ENCODE measurements at places on chromosomes 1 and 21. TPM values are rescaled to one million over a fixed set of nuclear protein-coding genes. Genes with fewer than 3 reads are reported as not detected.
A peak's percentile ranks its signal among the peaks of the same experiment; 100 is the strongest.

PCP4 gene
- total RNA-seq, result not detected

GRCh38 chr1:204321665-204322064, 38.1 kb downstream of the PLEKHA6 start:
- H3K36me3 ChIP-seq, result no peaks in the 10 kb centered on the region
- no peaks in the 10 kb centered on the region for H3K4me1 ChIP-seq
- DNase-seq, result no peak
- no peak overlapping the region for H3K27ac ChIP-seq
- no peaks in the 10 kb centered on the region for H3K27me3 ChIP-seq

DNA sequence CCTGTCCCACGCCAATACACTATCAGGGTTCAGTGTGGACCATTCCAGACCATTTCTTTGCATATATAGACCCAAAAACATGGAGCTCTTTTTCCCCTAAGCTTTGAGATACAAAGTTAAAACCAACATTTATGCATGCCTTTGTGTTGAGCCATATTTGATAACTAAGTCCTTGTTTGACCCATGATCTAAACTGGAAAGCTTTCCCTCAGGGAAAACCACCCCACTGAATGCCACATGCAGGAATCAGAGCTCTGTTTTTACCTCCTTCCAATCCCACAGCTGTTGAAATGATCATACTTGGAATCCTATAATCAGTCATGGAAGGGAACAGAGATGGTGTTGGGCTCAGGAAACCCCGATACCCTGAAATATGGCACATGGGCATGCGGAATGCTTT, 14.8 kb upstream of the SLC45A1 start:
- no peaks in the 10 kb centered on the region for H3K36me3 ChIP-seq
- H3K27me3 ChIP-seq, result peaks cover 4% of the 10 kb centered on the region
- no peak overlapping the region for H3K4me3 ChIP-seq
- DNase-seq, result no peak
- H3K4me1 ChIP-seq, result no peaks in the 10 kb centered on the region

DNA sequence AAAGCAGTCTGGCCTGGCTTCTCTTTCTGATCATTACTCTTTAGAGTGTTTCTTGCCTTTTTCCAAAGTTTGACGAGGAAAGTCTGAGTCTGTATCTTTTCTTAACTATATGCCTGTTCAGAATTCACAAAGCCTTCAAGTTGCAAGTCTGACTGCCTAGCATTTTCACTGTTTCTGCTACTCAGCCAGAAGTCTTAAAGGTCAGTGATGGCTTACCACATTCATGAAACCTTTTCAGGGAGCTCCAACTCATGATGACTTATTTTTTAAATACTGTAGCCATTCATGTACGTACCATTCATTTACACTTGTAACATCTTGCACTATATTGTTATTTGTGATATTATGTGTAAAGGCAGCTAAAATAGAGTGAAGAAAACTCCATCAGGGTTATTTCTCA, 58.2 kb downstream of the TNFSF4 start:
- peaks cover 2% of the 10 kb centered on the region for H3K4me1 ChIP-seq
- no peaks in the 10 kb centered on the region for H3K36me3 ChIP-seq
- no peak overlapping the region for H3K27ac ChIP-seq
- no peak for DNase-seq
- no peaks in the 10 kb centered on the region for H3K27me3 ChIP-seq

GRCh38 chr1:145855426-145855948, 3.4 kb downstream of the PIAS3 start:
- no peak overlapping the region for H3K27ac ChIP-seq
- peaks cover 40% of the 10 kb centered on the region for H3K36me3 ChIP-seq
- H3K4me3 ChIP-seq, result no peak overlapping the region
- no peak for DNase-seq
- peaks cover 22% of the 10 kb centered on the region for H3K4me1 ChIP-seq
- H3K27me3 ChIP-seq, result no peaks in the 10 kb centered on the region

DNA sequence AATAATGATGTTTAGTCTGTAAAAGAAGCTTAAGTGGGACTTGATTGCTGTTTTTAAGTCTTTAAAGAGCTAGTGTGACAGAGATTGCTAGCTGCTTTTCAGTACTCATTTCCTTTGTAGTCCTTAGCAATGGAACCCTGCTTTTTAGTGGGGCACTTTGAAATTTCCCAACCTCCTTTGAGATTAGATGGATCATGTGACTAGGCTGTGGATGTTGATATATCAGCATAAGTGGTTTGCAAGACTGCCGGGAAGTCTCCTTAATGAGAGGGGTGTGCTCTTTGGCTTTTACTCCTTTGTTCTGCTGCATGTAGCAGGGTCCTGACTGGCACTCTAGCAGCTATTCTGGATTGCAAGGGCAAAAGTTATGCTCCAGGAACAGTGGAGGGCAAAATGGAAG, 11.2 kb upstream of the RCOR3 start:
- DNase-seq, result no peak
- H3K4me3 ChIP-seq, result no peak overlapping the region
- no peaks in the 10 kb centered on the region for H3K36me3 ChIP-seq
- H3K4me1 ChIP-seq, result peaks cover 3% of the 10 kb centered on the region
- H3K27ac ChIP-seq, result no peak overlapping the region

CCDC185 gene
- not detected for total RNA-seq

- H3K4me1 ChIP-seq, result peaks cover 7% of the 10 kb centered on the region
- DNase-seq, result no peak
- no peak overlapping the region for H3K4me3 ChIP-seq
- H3K36me3 ChIP-seq, result no peaks in the 10 kb centered on the region
- H3K27ac ChIP-seq, result no peak overlapping the region
These were observed 36.8 kb downstream of the CLCA1 start for GRCh38 chr1:86505564-86505902.

- H3K4me1 ChIP-seq, result no peaks in the 10 kb centered on the region
- peaks cover 11% of the 10 kb centered on the region for H3K27me3 ChIP-seq
- no peak overlapping the region for H3K4me3 ChIP-seq
- no peak for DNase-seq
- H3K36me3 ChIP-seq, result no peaks in the 10 kb centered on the region
These were observed 5.6 kb downstream of the TMEM61 start for GRCh38 chr1:54986025-54986424.

TMEM52 gene
- 0.49 TPM for total RNA-seq

GRCh38 chr1:116478621-116479020, 92.2 kb downstream of the CD58 start:
- H3K4me1 ChIP-seq, result no peaks in the 10 kb centered on the region
- DNase-seq, result no peak
- H3K4me3 ChIP-seq, result no peak overlapping the region
- H3K27ac ChIP-seq, result no peak overlapping the region
- H3K36me3 ChIP-seq, result no peaks in the 10 kb centered on the region
- no peaks in the 10 kb centered on the region for H3K27me3 ChIP-seq

- no peaks in the 10 kb centered on the region for H3K36me3 ChIP-seq
- no peak overlapping the region for H3K4me3 ChIP-seq
- no peak for DNase-seq
- no peak overlapping the region for H3K27ac ChIP-seq
- no peaks in the 10 kb centered on the region for H3K27me3 ChIP-seq
- no peaks in the 10 kb centered on the region for H3K4me1 ChIP-seq
These were observed 248.4 kb downstream of the SIPA1L2 start for GRCh38 chr1:232381394-232382100.

DNA sequence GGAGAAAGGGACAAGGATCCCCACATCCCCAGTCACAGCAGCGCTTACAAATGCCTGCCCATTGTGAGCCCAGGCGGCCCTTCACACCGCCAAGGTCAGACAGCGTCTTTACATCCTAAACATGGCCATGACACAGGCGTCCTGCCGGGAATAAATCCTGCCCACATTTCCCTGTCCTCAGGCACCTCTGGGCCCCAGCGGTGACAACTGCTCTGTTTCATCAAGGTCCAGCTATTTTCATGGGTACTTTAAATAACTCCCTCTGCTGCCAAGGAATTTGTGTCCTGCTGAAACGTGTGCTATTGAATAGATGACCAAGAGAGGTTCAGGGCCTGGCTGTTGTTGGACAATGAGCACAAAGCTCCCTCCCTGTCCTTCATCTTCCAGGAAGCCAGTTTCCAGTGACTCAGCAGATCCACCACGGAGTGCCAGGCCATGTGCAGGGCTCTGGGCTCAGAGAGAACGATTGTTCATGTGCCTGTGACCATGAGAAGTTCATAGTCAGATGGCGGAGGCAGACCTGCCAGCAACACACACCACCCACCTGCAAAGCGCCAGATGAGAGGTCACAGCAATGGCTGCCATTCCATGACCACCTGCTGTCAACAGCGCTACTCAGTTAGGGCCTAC, 195.8 kb downstream of the MATN1 start:
- no peaks in the 10 kb centered on the region for H3K36me3 ChIP-seq
- H3K4me3 ChIP-seq, result no peak overlapping the region
- H3K27me3 ChIP-seq, result no peaks in the 10 kb centered on the region
- H3K27ac ChIP-seq, result no peak overlapping the region

UAP1 gene
- total RNA-seq, result 45.8 TPM

GRCh38 chr21:43797415-43797814, 8.0 kb downstream of the RRP1 start:
- DNase-seq, result no peak
- no peak overlapping the region for H3K4me3 ChIP-seq
- H3K27ac ChIP-seq, result no peak overlapping the region
- H3K4me1 ChIP-seq, result peaks cover under 1% of the 10 kb centered on the region
- H3K27me3 ChIP-seq, result no peaks in the 10 kb centered on the region

- no peak overlapping the region for H3K4me3 ChIP-seq
- H3K36me3 ChIP-seq, result no peaks in the 10 kb centered on the region
- H3K27me3 ChIP-seq, result no peaks in the 10 kb centered on the region
These were observed 20.6 kb downstream of the CCDC190 start for GRCh38 chr1:162840250-162840839.

DNA sequence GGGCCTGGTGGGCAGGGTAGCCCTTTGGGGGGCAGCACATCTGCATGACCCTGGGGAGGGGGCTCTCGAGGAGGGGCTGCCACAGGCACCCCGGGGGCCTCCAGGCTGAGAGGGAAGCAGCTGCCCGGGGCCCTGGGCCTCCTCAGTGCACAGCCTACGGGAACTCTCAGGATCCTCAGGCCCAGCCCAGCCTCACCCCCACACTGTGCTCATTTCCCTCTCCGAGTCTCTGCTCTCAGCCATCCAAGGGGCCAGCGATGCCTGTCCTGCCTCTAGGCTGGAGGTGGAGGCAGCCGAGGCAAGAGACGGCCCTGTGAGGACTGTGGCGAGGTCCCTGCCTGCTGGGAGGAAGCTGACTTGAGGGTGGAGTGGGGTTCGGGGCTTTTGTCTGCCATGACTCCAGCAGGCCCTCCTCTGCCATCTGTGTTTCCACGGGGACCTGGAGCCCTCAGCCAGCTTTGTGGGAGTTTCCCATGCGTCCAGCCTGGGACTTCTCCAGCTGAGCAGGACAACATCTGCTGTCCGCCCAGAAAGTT, 7.2 kb upstream of the PLEKHG5 start:
- no peaks in the 10 kb centered on the region for H3K36me3 ChIP-seq
- no peaks in the 10 kb centered on the region for H3K27me3 ChIP-seq
- H3K4me3 ChIP-seq, result no peak overlapping the region
- H3K4me1 ChIP-seq, result peaks cover 32% of the 10 kb centered on the region

GRCh38 chr1:209769171-209769904, 13.5 kb downstream of the TRAF3IP3 start:
- H3K27ac ChIP-seq, result peak overlapping the region; percentile 73
- peak overlapping the region; percentile 71 for H3K4me3 ChIP-seq
- no peaks in the 10 kb centered on the region for H3K27me3 ChIP-seq
- peak; percentile 76 for DNase-seq

GRCh38 chr1:90753556-90753955, 36.5 kb upstream of the BARHL2 start:
- no peaks in the 10 kb centered on the region for H3K4me1 ChIP-seq
- no peaks in the 10 kb centered on the region for H3K36me3 ChIP-seq
- no peak overlapping the region for H3K4me3 ChIP-seq
- DNase-seq, result no peak
- H3K27me3 ChIP-seq, result peaks cover 5% of the 10 kb centered on the region
- H3K27ac ChIP-seq, result no peak overlapping the region

DNA sequence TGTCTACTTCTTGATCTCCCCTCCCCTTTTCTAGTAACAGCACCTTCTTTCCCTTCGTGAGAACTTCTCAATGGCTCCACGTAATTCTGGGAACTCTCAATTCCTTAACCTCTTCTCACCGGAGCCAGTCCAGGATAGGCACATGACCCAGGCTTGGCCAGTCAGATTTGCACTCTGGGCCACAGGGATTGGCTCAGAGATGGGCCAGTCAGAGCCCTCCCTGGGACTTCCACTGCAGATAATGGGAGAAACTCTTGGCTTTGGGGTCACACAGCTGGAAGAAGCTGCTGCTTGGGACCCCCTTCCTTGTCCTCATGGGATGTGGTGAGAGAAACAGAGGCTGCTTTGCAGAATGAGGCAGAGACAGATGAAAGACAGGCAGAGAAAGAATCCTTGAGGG, 302.3 kb downstream of the PTPRU start:
- no peaks in the 10 kb centered on the region for H3K36me3 ChIP-seq
- no peaks in the 10 kb centered on the region for H3K4me1 ChIP-seq
- peaks cover 6% of the 10 kb centered on the region for H3K27me3 ChIP-seq
- no peak for DNase-seq

FCRL6 gene
- total RNA-seq, result 0.52 TPM

- no peak for DNase-seq
- H3K27me3 ChIP-seq, result no peaks in the 10 kb centered on the region
- H3K4me3 ChIP-seq, result no peak overlapping the region
- H3K36me3 ChIP-seq, result peaks cover 5% of the 10 kb centered on the region
- peaks cover 17% of the 10 kb centered on the region for H3K4me1 ChIP-seq
These were observed 3.1 kb downstream of the CHML start for GRCh38 chr1:241637046-241637590.

C4BPB gene
- 1.6 TPM for total RNA-seq

DNA sequence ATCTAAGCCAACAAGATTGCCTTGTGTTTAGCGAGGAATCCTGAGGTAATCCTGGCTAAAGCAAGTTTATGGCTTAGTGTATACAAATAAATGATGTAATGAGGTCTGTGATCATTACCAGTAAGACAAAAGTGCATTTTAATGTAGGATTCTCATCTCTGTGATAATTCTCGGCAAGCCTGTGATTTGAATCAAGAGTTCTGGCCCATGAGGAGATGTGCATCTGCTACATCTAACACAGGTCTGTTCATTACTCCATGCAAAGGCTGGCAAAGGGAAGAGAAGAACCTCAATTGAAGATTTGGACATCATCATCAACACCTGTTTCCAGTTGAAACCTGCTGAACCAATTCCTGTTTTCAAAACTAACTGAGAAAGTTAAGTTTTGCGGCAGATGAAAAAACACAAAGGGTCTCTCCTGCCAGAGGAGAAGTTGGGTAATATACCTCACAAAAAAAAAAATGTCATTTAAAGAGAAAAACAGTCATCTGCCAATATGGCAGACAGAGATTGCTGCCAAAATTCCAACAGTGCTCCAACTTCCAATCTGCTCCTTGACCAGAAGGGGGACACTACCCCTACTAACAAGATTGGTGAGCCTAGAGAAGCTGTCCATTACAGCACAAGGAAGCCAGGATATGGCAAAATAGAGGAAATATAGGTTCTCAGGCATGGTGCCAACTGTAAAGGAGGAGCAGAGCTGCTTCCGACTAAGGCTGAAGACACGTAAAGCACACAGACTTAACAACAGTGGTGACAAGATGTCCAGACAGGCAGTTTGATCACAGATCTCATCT, 453.7 kb downstream of the TTLL7 start:
- H3K36me3 ChIP-seq, result no peaks in the 10 kb centered on the region
- no peak overlapping the region for H3K4me3 ChIP-seq
- H3K4me1 ChIP-seq, result no peaks in the 10 kb centered on the region
- no peak overlapping the region for H3K27ac ChIP-seq
- no peak for DNase-seq

CRYAA gene
- total RNA-seq, result not detected
